ENCODE measurements at places on chromosomes 5 and 9.

DNA sequence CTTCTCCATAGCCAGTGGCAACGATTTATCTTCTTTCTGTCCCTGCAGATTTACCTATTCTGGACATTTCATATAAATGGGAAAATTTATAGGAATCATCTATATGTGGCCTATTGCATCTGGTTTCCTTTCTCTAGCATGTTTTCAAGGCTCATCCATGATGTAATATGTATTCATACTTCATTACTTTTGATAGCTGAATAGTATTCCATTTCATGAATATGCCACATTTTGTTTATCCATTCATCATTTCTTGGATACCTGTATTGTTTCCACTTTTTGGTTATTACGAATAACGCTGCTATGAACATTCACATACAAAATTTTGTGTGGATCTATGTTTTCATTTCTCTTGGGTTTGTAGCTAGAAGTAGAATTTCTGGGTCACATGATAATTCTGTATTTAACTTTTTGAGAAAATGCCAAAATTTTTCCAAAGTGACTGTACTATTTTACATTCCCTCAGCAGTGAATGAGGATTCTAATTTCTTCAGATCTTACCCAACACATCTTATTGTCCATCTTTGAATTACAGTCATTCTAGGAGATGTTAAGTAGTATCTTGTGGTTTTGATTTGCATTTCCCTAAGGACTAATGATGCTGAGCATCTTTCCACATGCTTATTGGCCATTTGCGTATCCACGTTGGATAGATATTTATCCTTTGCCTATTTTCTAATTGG, 3.6 kb downstream of the IARS1 start:
- DNase-seq, result no peak

GRCh38 chr5:30156156-30156555, 1037.3 kb upstream of the CDH6 start:
- no peak for DNase-seq

DNA sequence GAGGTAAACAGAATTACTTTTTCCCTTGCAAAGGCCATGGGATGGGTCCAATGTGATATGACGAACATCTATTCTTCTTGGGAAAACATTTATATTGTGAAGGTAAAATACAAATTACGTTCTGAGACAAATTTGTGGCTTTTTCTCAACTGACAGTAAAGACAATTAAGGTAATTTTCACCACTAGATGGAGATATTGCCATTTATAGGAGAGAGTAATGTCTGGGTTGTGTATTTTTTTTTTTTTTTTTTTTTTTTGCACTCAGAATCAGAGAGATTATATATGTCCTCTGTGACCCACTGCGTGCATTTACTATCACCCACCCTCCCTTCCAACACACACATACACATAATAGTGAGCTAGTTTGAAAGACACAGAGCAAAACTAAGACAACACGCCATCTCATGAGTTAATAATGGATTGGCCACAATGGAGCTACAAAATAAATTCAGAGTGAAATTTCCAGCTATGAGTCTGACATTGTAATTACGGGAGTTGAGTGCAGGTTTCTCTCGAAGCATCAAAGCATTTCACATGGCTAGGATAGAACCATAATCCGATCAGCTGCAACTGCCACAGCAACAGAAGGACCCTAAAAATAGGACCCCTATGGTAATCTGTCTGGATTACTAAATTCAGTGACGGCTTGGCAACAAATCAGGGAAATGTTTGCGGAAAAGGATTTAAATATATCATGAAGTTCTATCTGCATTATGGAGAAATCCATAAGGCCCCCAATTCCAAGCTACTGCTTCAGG, 49.2 kb downstream of the ANXA1 start:
- peak; percentile 27 for DNase-seq

GRCh38 chr9:70120834-70121510, 77.3 kb downstream of the MAMDC2 start:
- no peak for DNase-seq

- DNase-seq, result no peak
Measured at GRCh38 chr5:112697322-112697721, 40.4 kb upstream of the APC start.

- DNase-seq, result no peak
Measured at GRCh38 chr5:136080483-136081216, 51.9 kb downstream of the TGFBI start.

DNA sequence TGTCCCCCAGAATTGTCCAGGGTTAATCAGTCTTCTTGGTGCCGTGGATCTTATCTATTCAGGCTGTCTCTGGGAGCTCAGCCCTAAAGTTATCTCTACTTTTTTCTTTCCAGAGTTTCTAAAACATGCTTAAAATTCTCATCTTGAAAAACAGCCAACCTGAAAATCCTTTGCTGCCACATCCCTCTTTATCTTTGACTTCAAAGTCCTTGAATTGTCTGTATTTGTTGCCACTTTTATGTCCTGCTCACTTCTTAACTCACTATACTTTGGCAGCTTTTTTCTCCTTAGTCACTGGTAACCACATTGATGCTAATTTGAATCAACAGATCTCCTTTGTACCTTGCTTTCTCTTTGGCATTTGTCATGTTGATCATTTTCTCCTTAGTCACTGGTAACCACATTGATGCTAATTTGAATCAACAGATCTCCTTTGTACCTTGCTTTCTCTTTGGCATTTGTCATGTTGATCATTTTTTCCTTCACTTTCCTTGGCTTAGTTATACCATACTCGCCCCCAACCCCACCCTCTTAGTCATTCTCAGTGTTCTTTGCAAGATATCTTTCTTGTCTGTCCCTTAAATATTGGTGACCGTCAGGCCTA, 8.5 kb downstream of the DMXL1 start:
- DNase-seq, result no peak

- DNase-seq, result no peak
Measured at GRCh38 chr9:14380061-14380836, 66.3 kb upstream of the NFIB start.

DNA sequence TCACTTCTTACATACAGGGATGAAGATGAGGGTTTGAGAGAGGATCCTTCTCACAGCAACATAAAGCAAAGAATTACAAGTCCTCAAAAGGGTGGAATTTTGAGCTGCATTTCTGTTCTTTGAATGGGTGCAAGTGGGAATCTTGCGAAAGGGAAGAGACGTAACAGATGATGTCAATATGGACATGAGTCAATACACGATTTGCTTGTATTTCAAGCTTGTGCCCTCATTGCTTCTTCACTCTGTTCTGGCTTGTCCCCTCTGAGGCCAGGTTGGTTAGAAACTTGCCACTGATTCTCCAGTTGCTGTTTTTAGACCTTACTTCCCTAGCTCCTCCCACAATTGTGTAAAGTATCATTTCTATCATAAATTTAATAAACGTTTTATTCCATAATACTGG, 104.8 kb upstream of the CLINT1 start:
- no peak for DNase-seq

GRCh38 chr5:156331181-156331580, 4.2 kb downstream of the SGCD start:
- no peak for DNase-seq

GRCh38 chr5:132776131-132776937, 705 bp downstream of the SEPTIN8 start:
- peak; percentile 21 for DNase-seq

GRCh38 chr9:135030566-135031226, 56.8 kb upstream of the OLFM1 start:
- DNase-seq, result peak; percentile 59

- DNase-seq, result no peak
Measured at GRCh38 chr5:148186248-148187003, 16.4 kb upstream of the SPINK6 start.

GRCh38 chr5:112647428-112647827, 90.3 kb upstream of the APC start:
- no peak for DNase-seq

- peak; percentile 41 for DNase-seq
Measured at GRCh38 chr9:16532681-16533450, 337.6 kb downstream of the BNC2 start.

- no peak for DNase-seq
Measured at GRCh38 chr5:108074626-108075025, 307.3 kb downstream of the FBXL17 start.

DNA sequence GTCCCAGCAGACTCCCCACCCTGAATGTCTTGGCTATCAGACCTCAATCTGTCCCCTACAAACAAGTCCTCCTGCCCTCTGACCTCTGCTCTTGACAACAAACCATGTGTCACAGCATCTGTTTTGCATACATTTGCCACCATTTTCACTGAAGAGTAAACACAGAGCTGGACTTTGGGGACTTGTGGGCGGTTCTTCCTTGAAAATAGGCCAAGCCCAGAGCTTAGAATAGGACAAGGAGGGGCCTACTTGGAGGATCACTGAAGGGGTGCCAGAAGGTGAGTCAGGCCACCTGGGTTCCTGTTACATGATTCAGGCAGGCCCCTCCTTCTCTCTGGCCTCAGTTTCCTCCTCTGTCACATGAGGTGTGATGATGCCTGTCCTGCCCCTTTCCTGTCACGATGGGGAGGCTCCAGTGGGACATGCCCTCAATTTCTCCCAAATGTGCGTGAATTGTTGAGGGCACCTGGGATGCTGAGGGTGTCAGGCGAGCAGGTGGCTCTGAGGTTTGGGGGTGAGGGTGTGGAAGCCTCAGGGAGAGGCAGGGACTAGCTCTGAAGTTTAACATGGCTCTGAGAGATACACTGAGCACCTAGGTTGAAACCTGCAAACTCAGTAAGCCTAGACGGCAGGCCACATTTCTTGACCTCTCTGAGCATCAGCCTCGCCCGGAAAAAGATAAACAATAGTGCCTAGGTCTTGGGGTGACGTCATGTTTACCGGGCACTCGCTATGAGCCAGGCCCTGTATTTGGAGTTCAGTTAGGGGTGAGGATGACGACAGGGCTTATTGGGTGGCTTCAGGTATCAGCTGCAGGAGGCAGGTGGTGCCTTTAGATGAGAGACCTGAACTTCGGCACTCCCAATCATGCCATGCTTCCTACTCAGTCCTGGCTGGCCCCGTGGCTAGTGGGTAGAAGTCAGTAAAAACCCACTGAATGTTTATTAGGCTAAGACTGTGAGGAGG, 107.6 kb upstream of the PITX1 start:
- peak; percentile 20 for DNase-seq

- no peak for DNase-seq
Measured at GRCh38 chr9:105708405-105708804, 14.1 kb downstream of the TMEM38B start.

DNA sequence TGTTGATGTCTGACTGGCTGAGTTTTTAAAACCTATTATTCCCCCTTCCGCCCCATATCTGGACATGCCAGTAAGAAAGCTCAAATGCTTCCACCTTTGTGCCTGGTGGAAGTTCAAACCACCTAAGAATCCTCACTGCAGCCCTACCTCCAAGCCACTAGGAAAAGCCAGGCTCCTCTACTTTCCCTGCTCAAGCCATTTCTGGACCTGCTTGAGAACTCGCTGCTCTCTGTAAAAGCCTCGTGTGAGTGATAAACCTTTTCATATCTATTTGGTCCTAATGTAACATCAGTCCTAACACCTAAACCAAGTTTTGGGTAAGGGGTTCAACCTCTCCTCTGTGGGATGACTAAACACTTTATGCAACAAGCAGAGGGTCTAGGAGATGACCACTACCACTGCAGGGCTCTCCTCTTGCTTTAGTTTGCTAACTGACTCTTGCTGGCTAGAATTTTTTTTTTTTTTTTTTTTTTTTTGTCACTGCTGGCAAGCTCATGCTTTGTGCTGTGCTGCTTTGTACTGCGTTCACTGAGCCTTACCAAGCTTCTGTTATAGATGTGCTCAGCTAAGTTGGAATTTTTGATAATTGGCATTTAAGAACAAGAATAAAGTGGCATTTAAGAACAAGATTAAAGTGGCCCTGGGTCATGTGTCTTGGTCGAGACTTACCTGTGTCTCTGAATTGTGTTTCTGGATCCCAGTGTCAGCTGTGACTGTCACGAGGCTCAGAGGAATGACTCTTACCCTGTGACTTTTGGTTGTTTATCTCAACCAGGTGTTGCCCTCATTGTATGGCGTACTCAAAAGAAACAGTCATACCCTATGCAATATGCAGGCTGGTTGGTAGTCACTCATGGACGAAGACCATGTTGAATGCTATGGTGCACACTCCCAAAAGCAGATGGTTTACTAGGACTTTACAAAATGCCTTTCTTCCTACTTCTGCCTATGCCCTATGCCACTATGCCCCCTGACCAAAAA, 19.5 kb downstream of the TRIM32 start:
- no peak for DNase-seq

DNA sequence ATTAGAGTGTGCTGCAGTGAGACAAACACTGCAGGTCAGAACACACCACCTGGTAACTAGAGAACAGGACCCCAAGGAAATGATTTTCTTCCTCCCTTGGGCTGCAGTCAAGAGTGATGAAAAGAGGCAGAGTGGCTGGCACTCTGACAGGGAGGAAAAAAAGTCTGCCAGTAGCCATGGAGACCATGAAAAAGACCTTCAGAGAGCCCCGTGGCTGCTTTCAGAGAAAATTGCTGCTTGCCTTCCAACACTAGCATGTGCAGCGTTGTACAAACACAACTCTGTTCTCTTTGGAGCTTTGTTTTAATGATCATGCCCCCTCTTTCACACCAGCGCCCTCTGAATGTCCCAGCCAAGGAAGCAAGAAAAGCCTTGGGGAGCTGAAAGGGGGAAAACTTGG, 68.8 kb downstream of the ANKRD55 start:
- no peak for DNase-seq

DNA sequence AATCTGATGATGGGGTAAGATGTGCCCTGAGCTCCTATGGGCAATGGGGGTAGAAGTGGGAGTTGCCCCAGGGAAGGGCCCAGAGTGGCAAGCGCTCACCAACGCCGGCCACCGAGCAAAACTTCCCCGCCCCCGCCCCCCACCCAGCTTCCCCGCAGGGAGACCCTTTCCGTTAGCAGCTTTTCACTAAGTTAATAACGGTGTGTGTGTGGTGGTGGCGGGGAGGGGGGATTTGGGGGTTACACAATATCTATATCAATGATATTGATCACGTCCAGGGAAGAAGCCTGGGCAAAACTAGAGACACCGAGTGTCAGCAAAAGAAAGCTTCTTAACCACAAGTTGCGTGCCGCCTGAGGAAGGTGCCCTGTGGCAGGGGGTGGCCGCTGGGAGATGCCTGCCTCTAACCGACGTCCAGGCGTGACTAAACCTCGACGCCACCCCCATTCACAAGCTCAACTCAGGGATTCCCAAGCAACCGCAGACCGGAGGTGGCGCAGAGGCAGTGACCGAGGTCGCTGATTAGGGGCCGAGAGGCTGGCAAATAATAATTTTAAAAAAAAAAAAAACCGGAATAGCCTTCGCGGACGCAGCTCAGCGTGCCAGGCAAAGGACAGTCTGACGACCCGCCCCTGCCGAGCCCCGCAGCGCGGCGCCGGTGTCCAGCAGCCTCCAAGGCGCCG, 222.6 kb downstream of the MEF2C start:
- DNase-seq, result peak; percentile 84

DNA sequence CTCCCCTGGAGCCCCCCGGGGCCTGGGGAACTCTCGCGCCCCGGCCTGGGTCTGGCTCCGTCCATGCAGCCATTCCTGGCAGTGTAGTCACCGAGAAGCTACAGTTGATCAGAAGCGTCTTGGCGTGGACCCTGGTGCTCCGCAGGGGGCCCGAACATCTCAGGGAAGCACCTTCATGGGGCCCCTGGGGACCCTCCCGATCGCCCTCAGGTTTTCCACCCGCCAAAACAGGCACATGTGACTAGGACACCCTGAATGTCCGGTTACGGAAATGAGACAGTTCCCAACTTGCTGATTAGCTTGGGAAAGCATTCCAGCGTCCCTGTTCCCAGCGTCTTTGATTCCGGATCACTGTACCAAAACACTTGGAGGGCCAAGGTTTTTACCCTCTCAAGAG, 472 bp downstream of the FBXO4 start:
- DNase-seq, result no peak

All from NCI-H526 (cell line).